ENCODE measurements at places on chromosomes 2 and 18. TPM values are rescaled to one million over a fixed set of nuclear protein-coding genes. Genes with fewer than 3 reads are reported as not detected.

The AKAIN1 gene
- not detected for total RNA-seq

DNA sequence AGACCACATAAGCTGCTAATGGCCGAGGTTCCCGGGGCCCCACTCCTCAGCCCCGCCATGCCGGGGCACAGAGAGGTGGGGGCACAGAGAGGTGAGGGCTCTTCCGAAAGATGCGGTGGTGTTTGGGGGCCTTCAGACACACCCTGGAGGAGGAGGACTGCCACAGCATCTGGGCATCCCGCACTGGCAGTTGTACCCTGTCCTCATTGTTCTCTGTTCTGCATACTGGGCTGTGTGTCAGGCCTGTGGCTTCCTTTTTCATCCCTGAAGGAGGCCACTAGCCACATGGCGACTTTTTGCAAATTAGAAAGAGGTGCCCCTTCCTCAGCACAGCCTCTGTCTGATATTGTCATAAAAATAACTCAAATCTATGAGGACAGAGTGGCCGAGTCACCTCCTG is 150.1 kb downstream of the CTIF start:
- no peak for DNase-seq

GRCh38 chr2:104976603-104977120 is 61.2 kb upstream of the MRPS9 start:
- DNase-seq, result no peak

The TXNL1 gene
- total RNA-seq, result 110 TPM

GRCh38 chr2:94769733-94770132 is 101.5 kb upstream of the TEKT4 start:
- no peak for DNase-seq

GRCh38 chr2:7915302-7916091 is 766.4 kb upstream of the ID2 start:
- DNase-seq, result no peak

GRCh38 chr18:60846396-60846795 is 473.8 kb upstream of the MC4R start:
- DNase-seq, result no peak

The CXCR1 gene
- total RNA-seq, result 0.42 TPM

DNA sequence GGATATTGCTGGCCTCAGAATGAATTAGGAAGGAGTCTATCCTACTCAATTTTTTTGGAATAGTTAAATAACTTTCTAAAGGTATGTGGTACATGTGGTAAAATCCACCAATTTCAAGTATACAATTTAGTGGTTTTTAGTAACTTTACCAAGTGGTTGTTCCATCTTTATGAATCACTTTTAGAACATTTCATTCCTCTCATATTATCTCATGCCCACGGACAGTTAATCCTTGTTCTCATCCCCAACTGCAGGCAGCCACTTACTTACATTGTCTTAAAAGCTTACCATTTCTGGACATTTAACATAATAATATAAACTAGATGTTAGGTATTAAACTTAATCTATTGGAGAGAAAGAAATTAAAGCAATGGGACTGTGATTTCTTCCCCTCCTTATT is 146.3 kb upstream of the ZC3H15 start:
- DNase-seq, result no peak

GRCh38 chr2:157362627-157363026 is 37.0 kb upstream of the ERMN start:
- no peak for DNase-seq

DNA sequence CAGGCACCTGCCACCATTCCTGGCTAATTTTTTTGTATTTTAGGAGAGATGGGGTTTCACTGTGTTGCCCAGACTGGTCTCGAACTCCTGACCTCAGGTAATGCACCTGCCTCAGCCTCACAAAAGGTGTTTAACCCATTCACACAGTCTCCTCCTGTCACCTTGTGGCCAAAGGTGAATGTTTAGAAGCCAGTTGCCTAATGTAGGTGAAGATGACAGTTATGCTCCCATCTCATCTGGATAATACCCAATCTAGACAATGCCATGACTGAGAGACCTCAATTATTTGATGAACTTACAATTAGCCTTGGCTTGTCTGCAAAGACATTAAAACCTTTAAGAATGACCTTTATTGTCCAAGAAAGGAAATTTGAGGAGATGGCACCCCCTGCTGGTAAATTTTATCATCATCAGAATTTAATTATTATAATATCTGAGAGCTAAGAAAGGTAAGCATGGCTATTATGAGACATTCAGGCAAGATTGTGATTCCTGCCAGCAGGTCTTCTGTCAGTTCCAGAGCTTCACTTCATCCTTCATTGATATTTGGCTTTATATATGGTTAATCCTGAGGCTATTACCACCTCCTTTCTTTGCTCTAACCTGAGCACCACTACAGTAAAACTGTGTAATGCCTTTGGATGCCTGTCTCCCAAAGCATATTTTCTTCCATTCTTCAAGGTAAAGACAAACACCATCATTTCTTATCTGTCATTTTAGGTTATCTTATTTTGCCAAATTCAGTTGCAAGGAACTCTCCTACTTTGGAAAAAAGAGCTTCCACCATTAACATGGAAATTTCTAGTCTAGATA is 117.6 kb downstream of the FAM124B start:
- DNase-seq, result peak; percentile 19

The PIEZO2 gene
- total RNA-seq, result 1.4 TPM

The CRYBA2 gene
- not detected for total RNA-seq

The SKOR2 gene
- not detected for total RNA-seq

GRCh38 chr18:65725251-65726050 is 25.4 kb upstream of the CDH7 start:
- DNase-seq, result peak; percentile 4

GRCh38 chr18:12863687-12864216 is 20.3 kb downstream of the PTPN2 start:
- DNase-seq, result no peak

The SLC23A3 gene
- 0.62 TPM for total RNA-seq

DNA sequence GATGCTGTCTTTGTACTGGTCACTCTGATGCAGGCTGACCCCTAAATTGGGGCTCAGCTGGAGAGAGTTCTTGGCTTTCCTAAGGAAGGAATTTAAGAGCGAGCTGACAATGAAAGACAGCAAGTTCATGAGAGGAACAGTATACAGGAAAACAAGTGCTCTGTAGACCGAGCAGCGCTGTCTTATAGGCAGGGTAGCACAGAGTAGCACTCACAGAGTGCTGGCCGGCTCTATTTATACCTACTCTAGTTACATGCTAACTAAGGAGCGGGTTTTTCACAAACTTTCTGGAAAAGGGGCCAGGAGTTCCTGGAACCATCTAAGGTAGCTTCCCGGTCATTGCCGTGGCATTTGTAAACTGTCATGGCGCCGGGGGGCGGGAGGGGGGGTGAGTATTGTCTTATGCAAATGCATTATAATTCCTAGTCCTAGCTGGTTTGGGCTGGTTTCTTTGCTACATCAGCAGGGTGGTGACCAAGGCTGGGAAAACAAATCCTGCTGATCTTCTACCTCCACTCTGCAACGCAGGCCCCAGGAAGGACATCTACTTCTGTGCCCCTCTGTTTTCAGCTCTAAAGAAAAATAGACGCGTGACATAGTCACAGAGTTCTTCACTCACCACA is 31.6 kb upstream of the MAP3K20 start:
- DNase-seq, result no peak

The SERPINB4 gene
- total RNA-seq, result not detected

DNA sequence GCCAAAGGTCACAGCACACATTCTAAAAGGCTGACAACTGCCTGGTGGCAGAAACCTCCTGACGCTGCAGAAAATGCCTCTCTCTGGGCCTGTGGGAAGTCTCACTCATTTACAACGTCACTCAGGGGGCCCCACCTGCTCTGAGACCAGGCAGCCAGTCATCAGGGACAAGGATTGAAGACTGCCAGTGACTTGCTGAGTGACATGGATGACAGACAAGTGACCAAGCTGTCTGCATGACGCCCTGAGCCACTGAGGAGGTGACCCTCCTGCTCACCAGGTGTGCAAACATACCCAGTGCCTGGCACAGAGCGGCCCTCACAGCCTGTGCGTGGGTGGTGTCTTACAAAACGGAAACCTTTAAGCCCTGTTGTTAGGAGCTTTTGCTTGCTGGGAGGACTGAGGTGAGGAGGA is 392.4 kb downstream of the TNS1 start:
- DNase-seq, result no peak

- DNase-seq, result no peak
These were observed 37.8 kb downstream of the HS6ST1 start for GRCh38 chr2:128280901-128281321.

- DNase-seq, result no peak
These were observed 443.9 kb upstream of the VRK2 start for GRCh38 chr2:57602733-57603132.

- no peak for DNase-seq
These were observed 63.9 kb upstream of the TUBA3E start for GRCh38 chr2:130261970-130262760.

- no peak for DNase-seq
These were observed 47.7 kb downstream of the MREG start for GRCh38 chr2:215965532-215966165.

- DNase-seq, result no peak
These were observed 36.6 kb downstream of the RPL31 start for GRCh38 chr2:101038455-101039255.

GRCh38 chr2:165456027-165456426 is 13.5 kb upstream of the CSRNP3 start:
- DNase-seq, result no peak

DNA sequence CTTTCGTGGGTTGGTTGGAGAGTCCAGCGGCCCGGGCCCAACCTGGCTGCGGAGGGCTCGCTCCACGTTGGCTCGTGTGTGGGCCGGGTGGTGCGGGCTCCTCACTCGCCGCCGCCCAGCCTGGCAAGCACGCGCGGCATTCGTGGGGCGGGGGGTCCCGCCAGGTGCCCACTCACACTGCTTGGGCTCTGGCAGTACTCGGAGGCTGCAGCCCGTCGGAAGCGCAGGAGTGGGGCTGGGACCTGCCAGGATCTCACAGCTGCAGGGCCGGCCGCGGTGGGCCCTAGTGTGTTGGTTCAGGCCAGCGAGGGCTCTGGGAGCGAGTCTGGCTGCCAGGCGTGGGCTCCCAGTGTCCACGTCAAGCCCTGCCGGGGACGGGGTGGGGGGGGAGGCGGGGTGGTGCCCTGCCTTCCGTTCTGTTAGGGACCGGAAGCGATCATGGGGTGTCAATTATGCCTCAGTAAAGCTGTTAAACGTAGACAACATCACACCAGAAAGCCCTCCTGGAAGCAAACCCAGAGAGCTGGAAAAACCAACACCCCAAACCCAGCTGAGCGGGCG is 1.0 kb upstream of the HS6ST1 start:
- DNase-seq, result no peak

GRCh38 chr2:80302001-80302313 is 2.6 kb downstream of the LRRTM1 start:
- DNase-seq, result no peak

The MYOM1 gene
- total RNA-seq, result 618 TPM

DNA sequence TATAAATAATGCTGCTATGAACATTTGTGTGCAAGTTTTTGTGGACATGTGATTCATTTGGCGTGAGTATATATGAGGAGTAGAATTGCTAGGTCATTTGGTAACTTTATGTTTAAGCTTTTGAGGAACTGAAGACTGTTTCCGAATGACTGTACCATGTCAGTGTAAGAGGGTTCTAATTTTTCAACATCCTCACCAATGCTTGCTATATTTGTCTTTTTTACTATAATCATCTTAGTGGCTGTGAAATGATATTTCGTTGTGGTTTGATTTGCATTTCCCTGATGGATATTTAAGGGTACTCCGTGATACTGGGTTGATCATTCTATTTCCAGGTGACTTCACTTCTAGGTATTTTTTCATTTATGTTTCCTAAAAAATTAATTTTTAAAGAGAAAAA is 241.1 kb downstream of the BCL2 start:
- no peak for DNase-seq

The NEUROD1 gene
- total RNA-seq, result not detected

The TMEM37 gene
- 3.6 TPM for total RNA-seq

DNA sequence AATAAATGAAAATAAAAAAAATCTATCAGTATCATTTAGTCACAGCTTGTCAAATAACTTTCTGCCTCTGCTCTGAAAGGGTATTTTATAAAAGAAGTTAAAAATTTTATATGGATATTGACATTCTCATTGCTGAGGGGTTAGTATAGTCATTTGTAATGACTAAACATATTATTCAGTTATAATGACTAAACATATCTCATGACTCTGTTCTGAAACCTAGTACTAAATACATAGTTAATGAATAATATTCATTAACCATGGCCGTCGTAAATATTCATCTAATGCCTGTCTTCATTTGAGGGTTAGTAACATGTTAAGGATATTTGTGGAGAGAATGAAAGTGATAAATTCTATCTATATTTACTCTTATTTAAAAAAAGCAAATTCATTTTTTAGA is 69.1 kb upstream of the MAP4K3 start:
- DNase-seq, result no peak

The ACP1 gene
- 74.0 TPM for total RNA-seq

DNA sequence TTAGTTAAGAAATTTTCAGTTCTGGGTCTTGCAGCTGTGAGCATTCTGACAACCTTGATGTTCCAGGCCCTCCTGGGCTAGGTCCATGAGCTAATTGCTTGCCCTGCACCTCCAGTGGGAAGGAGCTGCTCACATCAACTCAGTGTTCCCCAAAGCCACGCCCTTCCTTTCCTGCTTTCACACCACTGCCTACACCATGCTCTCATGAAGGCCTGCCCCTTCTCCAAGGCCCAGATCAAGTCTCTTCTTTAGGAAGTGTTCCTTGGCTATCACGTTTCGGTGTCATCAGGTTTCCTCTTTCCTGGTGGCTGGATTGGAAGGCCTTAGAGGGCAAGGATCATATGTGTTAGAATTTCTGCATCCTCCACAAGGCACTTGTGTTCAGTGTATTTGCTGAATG is 18.8 kb downstream of the TMEM127 start:
- DNase-seq, result no peak

The AP1S3 gene
- total RNA-seq, result 0.85 TPM

- no peak for DNase-seq
These were observed 353.9 kb downstream of the PID1 start for GRCh38 chr2:228917220-228917619.

GRCh38 chr18:61743775-61744531 is 148.9 kb downstream of the RNF152 start:
- peak; percentile 32 for DNase-seq

The TSPYL6 gene
- total RNA-seq, result not detected

The PID1 gene
- 3.6 TPM for total RNA-seq

- no peak for DNase-seq
These were observed 33.3 kb downstream of the LONRF2 start for GRCh38 chr2:100289020-100289419.

DNA sequence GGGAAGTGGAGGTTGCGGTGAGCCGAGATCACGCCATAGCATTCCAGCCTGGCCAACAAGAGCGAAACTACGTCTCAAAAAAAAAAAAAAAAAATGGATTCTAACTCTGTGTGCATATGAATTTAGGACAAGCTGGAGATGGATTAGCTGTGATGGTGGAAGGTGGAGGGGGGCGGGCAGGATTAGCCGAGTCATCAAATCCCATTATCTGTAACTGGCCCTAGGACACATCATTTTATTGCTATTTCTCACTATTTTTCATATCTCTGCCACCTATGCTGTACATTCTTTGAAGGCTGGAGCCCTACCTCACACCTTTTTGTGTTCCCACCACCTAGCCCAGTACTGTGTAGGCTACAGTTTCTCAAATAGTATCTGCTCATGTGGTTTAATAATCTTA is 7.3 kb upstream of the CDK5R2 start:
- no peak for DNase-seq

The POTEJ gene
- not detected for total RNA-seq

- no peak for DNase-seq
These were observed 167.1 kb upstream of the DOK6 start for GRCh38 chr18:69233465-69234054.

The GCA gene
- 9.3 TPM for total RNA-seq
